ENCODE measurements at places on chromosomes 1 and 21.

- no peak for DNase-seq
Measured at GRCh38 chr1:39189592-39190041, 14.9 kb upstream of the MACF1 start.

DNA sequence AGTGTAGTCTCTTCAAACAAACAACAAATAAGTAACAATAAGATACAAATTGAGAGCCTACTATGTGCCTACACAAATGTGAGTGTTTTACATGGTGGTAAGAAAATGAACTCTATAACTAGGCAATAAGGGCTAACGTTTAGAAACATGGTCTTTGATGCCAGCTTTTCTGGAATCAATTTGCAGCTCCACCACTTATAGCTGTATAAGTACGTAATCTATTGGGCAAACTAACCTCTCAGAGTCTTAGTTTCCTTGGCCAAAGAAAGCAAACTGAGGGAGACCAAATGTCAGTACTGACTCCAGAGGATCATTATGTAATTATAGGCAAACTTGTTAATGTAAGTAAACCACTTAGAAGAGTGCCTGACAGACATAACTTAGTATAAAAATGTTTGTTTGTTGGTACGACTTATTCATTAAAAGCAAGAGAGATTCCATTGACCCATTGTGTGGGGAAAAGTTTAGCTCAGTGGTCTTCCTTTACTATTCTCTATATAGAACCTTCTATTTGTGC is 59.7 kb downstream of the LBR start:
- DNase-seq: no peak

DNA sequence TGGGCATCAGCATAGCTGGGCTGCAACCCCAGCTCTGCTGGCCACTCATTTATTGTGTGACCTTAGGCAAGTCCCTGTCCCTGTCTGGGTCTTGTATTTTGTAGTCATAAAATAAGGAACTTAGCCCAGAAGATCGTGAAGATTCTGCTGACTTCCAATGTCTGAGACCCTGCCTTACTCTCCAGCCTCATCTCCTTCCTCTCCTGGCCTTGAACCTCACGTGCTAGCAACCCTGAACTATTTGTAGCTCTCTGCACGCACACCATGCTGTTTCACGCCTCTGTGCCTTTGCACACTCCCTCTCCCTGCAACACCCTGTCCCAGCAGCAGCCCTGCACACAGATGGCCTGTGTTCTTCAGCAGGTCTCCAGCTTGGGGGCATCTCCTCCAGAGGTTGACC is 121.1 kb downstream of the LACTBL1 start:
- DNase-seq: no peak

- DNase-seq: no peak
Measured at GRCh38 chr1:3034162-3034561, 12.9 kb downstream of the ACTRT2 start.

DNA sequence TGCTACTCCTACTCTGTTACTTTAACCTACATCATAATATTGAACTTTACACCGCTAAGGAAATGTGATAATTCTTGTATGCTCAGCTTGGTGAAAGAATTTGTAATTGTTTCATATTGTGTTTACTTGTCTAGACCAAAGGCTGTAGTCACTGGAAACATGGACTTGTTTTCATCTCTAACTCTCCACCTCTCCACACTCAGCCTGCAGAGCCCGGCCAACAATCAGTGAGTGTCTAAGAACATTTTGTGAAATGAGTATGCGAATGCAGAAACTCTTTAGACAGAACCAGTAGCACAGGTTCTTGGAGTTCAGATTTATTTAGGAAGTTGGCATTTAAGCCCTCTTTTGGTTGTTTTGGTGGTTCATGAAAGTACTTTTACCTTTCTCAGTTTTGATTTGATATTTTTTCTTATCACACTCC is 3.2 kb upstream of the RWDD3 start:
- DNase-seq: no peak

GRCh38 chr1:36123356-36123755 is 1.7 kb downstream of the COL8A2 start:
- DNase-seq: no peak

DNA sequence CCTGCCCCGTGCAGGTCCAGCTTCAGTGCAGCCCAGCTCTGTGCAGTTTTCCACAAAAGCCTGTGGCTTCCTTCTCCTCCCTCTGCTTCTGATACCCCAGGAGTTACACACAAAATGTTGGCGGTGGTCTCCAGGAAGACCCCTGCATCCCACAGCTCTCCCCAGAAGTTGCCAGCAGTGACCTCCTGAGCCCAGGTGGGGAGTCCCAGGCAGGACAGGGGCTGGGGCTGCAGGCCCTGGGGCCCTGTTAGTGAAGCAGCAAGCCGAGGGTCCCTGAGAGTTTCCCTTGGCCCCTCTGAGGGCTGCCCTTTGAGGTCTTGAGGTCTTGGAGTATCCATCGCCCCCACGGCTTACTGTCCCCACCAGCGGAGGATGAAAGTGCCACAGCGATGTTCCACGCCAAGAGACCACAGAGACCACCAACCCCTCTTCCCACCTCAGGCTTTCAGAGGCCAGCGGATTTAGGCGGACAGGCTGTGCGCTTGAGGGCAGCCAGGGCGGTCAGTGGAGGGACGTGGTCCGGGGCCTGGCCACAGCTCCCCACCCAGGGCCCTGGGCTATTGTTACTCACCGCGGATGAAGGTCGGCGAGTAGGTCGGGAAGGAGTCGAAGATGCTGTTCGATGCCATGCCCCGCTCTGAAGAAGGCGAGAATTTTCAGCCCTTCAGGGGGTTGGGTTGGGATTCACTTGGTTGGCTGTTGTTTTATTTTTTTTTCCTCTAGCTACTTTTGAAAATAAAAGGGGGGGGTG is 34.0 kb upstream of the RUNX3 start:
- no peak for DNase-seq

GRCh38 chr1:109509176-109510134 is at the start of gene AMIGO1:
Gene AMIGO1, minus strand, starts transcription at chr1:109509727. Its CDS starts 815 bp downstream, at chr1:109508912.
- peak; percentile 55 for DNase-seq

- DNase-seq: no peak
Measured at GRCh38 chr1:221793439-221794078, 51.7 kb upstream of the DUSP10 start.

DNA sequence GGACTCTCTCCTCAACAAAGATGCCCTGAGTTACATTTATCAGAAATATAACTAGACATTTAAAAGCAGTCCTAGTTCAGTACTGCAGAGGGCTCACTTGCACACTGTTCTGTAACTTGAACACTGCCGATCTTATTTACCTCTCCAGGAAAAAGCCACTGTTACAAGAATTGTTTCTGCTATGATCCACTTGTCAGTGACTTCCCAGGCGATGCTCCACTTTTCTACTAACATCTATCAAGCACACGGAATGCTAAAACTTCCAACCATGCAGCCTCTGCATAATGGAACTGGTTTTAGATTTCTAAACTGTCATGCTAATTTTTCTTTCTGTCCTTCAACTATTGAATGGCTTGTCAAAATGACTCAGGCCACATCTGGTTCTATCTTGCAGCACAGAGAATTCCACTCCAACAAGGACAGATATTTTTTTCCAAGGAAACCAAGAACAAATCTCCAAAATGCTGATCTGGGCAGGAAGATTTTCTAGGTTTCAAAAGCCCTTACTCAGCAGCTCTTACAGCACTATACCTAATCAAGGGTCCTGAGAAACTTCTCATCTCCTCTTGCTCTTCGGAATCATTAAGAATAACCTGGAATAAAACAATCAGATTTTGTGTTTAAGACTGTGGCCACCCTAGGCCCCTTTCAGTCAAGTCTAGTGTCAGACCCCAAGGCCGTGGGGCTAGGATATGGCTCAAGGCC is 9.9 kb downstream of the SEC16B start:
- DNase-seq: peak; percentile 44
